Stimulated activated CD4-positive, alpha-beta T cell treated with anti-CD3 and anti-CD28 coated beads, Interleukin-15, amount 100 ng/mL, for 1 hour (primary cell): ENCODE measurements at places on chromosomes 2 and 18.

DNA sequence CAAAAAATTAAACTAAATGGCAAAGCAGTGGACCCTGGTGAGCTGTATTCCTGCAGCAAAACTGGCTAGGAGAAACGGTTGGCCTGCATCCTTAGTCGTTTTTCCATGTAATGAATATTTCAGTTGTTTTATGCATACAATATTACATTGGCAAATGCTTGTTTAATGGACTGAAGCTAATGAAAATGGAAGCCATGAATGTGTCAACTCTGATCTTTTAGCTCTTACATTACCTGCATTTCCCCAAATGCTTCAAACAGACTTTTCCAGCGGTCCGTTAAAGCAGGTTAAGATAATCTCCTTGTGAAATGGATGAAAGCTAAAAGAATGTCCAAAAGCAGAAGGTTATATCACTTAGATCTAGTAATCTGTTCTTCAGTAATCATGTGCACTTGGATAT lies 686.3 kb upstream of the SETBP1 start:
- DNase-seq: no peak

DNA sequence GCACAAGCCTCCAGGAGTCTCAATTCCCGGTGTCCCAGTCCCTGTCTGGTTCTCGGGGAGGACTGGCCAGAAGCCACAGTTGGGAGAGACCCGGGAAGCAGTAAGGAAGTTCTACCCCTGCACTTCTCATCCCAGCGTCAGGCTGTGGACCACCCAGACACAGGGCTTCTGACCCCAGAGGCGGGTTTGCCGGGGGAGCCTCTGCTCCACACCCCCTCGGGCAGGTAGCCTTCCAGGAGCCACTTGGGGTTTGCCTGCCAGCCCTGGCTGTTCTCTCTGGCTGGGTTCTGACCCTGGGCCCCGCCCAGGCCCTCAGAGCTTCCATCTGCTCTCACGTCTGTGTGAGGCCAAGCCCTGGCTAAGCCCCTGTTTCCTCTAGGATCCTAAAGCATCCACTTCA lies 94.4 kb upstream of the GPC1 start:
- DNase-seq: no peak

GRCh38 chr2:121634354-121635307 lies 14.6 kb downstream of the CLASP1 start:
- no peak for DNase-seq

- DNase-seq: no peak
These were observed 13.8 kb downstream of the NRXN1 start for GRCh38 chr2:51018145-51018544.

DNA sequence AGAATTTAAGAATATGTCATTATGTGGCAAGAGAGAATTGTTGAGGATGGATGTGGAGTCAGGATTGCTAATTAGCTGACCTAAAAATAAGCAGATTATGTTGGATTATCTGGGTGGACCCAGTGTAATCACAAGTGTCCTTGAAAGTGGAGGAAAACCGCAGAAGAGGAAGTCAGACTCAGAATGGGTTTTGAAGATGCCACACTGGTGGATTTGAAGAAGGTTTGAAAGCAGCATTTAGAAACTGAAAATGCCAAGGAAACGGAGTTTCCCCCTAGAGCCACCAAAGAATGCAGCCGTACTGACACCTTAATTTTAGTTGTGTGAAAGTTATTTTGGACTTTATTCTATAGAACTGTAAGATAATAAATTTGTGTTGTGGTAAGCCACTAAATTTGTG lies 41.6 kb upstream of the DPP10 start:
- no peak for DNase-seq

DNA sequence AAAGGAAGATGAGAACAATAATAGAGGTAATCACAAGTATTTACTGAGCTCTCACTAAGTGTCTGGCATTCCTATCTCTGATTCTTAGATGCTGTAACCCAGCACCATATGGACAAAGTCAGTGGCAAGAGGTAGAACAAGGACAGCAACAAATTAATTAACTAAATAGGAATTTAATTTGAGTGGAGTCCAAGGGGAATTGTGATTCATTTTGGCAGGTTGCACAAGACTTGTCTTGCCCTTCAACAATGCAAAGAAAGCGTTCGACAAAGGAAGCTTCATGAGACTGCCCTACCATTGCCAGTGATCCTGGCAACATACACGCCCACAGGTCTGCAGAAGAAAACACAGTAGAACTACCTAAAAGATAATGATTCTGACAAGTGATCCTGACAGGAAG lies 221.6 kb downstream of the RBM43 start:
- no peak for DNase-seq

DNA sequence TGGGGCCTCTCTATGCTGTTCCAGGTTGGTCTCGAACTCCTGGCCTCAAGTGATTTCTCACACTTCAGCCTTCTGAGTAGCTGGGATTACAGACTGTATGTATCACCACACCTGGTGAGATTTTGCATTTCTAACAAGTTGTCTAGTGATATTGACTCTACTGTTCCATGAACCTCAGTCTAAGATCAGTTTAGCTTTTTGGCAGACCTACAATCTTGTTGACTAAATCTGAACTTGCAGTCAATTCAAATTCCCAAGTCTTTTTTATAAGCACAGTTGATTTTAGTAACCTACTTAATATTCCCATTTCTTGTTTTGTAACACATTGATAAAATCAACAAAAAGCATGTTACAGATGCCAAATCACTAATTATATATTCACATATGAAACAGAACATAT lies 266.1 kb upstream of the CYP26B1 start:
- DNase-seq: no peak

DNA sequence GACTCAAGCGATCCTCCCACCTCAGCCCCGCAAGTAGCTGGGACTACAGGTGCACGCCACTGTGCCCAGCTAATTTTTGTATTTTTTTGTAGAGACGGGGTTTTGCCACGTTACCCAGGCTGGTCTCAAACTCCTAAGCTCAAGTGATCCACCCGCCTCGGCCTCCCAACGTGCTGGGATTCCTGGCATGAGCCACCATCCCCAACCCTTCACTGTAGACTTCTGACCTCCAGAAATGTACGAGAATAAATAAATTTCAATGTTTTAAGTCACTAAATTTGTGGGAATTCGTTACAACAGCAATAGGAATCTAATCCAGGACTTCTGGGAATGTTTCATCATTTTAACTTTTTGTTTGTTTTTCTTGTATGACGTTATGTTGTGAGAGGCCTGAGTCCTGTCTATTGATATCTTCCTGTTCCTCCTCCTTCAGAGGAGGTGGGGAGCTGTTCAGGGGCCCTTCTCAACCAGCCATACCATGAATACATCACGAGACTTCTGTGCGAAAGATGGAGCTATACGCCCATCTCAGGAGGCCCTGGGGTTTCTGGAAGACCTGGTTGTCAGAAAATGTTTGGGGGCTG lies 40.0 kb downstream of the TEX44 start:
- DNase-seq: no peak

DNA sequence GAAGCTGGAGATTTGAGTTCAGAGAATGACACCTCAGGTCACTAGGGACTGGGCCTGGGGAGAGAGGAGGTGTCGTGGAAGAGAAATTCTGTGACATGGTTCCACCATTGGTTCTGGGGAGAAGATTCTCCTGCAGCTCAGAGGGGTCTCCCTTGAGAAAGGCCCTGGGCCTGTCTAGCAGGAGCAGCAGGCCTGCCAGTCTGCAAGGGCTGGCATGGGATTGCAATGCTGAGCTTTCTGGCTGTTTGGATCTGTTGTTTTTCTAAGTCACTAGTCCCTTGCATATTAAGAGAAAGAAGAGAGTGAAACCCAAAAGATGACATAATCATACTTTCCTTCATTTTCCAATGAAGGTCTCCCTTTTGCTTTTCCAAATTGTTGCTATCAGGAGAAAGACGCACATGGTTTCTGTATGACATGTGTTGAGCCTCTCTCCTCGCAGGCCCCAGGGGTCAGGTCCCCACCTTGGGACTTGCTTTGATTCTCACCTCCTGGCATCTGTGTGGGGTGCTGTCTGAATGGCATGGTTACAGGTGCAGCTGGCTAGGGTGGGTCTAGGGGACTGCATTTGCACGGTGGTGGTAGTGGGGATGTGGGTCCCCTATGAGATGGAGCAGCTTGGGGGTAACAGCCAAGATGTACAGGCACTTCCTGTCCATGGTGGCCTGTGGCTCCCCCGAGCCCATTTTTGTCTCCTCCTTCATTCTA lies 117.8 kb downstream of the GLI2 start:
- no peak for DNase-seq

DNA sequence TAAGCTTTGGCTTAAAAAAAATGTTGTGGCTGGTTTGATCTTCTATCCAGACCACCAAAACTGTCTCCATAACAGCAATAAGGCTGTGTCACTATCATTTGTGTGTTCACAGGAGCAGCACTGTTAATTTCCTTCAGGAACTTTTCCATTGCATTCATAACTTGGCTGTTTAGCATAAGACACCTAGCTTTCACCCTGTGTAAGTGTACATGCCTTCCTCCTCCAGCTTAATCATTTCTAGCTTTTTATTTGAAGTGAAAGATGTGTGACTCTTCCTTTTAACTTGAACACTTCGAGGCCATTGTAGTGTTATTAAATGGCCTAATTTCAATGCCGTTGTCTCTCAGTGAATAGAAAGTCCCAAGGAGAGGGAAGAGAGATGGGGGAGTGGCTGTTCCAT lies 352.9 kb upstream of the VWC2L start:
- no peak for DNase-seq

DNA sequence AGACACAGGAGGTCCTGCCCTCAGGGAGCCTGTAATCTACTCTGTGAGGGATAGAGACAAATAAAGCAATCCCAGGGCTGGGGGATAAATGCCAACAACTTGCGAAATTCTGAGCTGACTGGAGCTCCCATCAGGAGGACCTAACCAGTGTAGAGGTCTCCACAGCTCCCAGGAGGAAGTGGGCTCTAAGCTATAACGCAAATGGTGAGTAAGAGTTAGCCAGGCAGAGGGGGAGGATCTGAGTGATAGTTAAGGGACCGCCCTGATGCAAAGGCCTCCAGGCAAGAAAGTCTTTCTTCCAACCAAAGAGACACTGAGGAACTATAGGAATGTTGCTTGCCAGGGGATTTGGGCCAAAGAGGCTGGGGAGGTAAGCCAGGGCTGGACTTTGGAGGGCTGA lies 16.0 kb upstream of the ZNF532 start:
- DNase-seq: no peak

GRCh38 chr2:216478151-216478550 lies 20.5 kb upstream of the RPL37A start:
- DNase-seq: no peak

DNA sequence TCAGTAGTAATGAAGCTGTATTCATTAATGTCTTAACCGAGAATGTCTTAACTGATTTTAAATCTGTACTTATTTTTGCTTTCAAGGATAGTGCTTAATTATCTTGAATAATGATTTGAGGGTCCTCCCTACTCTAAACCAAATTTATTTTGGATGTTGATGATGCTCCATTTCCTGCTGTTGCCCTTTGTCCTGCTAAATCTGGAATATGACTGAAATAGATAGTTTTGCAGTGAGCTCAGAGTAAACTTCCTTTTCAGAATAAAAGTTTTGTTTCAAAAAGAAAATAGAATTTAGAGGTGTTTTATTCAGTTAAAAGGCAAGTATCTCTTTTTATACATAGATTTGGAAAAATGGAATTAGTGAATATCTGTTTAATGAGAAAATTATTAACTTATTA lies 8.1 kb downstream of the NBEAL1 start:
- DNase-seq: no peak

GRCh38 chr2:145931781-145932395 lies 1412.0 kb upstream of the ZEB2 start:
- no peak for DNase-seq

GRCh38 chr18:65017372-65017760 lies 733.4 kb upstream of the CDH7 start:
- no peak for DNase-seq

DNA sequence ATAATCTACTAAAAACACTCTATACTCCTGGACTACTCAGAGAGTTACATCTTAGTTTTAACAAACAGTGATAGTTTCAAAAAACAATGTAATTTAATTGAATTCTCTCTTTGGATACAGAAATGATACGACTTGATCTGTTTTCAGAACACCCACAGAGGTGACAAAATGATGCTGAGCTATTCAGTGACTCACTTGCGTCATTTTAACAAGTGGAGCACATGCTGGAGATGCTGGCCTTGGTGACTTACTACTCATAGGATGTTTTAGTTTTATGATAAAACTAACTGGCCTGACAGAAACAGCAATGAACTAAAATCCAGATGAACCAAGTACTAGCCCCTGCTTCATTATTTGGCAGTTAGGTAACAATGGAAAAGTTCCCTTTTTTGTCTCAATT lies 101.3 kb upstream of the ITGB6 start:
- DNase-seq: no peak

DNA sequence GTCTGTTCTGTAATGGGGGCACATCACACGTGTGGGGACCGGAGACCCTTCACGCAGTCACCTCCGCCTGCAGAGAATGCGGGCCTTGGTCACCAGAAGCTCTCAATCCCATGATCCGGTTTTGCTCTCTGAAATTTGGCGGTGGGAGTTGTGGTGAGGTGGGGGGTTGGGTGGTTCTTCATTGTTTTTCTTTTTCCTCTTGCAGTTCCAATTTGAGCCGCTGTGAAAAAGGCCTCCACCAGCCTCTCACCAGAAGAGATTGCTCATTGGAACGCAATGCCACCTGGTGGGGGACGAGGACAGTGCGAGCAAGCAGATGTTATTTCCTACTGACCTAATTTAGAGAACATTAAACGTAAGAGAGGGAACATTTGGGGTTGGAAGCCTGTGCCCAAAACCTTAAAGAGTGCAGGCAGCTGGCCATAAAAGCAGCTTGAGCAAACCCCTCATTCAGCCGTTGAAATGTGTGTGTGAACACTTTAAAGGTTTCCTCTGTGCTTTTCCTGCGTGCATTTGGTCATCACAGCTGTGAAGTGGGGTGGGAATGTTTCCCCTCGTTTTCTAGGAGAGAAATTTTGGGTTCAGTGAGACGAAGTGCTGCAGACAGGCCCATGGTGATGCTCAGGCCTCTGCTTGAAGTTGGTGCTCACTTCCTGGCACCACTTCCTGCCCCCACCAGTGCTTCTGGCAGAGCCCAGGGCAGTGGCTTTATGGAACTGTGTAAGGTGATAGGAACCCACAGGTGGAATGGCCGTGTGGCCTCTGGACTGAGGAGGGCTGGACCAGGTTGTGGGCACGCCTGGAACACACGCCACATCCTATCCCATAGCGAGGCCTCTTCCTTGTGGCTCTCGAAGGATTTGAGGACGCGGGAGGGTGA lies 61.7 kb downstream of the ZCCHC2 start:
- DNase-seq: peak; percentile 73

DNA sequence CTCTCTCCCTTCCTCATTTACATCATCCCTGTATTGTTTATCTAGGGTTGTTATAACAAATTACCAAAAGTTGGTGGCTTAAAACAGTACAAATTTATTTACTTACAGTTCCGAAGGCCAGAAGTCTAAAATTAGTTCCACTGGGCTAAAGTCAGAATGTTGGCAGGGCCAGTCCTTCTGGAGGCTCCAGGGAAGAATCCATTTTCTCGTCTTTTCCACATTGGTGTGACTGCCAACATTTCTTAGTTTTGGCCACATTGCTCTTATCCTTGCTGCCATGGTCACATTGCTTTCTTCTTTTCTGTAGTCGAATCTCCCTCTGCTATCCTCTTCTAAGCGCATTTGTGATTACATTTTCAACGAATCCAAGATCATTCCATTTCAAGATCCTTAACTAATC lies 34.7 kb downstream of the ICOS start:
- DNase-seq: no peak
